CD4-positive, alpha-beta memory T cell (primary cell): ENCODE measurements at places on chromosomes 5 and 9.

DNA sequence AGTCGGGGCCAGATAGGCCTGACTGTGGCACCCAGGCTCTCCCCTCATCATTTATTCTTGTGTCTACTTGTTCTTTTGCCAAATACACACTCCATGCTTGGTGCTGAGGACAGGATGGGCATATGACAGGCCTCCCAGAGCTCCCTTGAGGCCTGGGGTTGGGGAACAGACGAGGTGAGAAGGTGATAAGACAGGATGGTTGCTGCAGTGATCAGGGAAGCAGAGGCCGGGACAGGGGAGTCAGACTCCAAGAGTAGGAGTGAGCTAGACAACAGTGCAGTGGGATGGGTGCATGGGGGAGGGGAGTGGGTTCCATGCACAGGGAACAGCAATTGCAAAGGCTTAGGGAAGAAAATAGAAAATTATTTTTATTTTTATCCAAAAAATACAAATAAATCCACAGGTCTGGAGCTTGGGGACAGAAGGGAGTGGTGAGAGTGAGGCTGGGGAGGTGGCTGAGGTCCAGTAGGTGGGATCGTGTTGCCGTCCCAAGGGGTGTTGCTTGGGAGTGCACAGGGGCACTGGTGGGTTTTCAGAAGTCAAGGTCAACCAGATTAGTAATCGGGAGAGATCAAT lies 3.4 kb upstream of the AMBP start:
- no peak for DNase-seq

GRCh38 chr5:118529361-118530144 lies 458.8 kb downstream of the DTWD2 start:
- no peak for DNase-seq

DNA sequence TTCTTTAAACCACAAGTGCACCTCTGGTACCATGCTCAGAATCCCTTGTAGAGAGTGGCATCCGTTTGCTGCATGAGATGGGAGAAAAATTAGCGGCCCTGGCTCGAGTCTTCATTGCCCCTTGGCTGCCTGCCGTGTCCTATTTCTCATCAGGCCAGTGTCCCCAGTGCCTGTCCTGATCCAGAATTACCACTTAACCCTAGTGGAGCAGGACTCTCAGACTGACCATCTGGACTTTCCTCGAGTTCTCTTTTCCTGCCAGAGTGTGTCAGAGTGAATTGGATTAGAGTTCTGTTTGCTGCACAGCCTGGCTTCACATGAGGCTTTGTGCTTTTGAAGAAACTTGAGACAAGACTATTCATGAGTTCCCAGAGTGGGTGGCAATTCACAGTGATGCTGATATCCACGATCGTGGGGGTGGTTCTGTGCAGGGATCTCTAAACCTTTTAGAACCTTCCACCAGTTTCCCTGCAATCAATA lies 92.6 kb downstream of the C9orf152 start:
- DNase-seq: no peak

- DNase-seq: no peak
Observed at GRCh38 chr9:134328341-134328840, 2.1 kb downstream of the RXRA start.

DNA sequence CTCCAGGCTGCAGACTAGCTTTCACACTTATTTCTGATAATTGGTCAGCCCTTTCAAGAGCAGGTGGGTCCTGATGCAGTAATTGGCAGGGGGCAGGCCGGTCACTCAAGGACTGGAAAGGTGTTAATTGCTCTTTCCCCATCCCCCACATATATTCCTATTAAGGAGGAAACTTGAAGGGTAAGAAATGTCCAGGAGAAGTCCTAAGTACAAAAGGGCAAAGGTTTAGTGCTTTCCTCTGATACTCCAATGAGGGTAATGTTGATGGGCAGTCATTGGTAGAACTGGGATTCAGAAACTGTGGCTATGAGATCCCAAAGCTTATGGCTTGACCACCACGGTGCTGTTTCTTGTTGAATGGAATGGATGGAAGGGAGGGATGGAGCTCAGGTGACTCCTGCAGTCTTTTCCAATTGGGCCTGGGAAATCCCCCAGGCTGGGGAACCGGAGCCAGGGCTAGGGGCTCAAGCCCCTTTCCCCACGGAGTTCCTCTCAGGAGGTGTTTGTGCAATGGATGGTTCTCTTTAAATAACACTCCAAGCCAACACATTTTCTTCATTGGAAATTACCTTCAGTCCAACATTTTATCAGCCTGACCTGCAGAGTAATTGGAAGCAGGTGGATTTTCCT lies 103.2 kb upstream of the ALDH1B1 start:
- no peak for DNase-seq

- no peak for DNase-seq
Observed at GRCh38 chr9:89879701-89880100, 274.9 kb downstream of the GADD45G start.

- DNase-seq: no peak
Observed at GRCh38 chr5:135348918-135349317, 50.1 kb downstream of the MACROH2A1 start.

DNA sequence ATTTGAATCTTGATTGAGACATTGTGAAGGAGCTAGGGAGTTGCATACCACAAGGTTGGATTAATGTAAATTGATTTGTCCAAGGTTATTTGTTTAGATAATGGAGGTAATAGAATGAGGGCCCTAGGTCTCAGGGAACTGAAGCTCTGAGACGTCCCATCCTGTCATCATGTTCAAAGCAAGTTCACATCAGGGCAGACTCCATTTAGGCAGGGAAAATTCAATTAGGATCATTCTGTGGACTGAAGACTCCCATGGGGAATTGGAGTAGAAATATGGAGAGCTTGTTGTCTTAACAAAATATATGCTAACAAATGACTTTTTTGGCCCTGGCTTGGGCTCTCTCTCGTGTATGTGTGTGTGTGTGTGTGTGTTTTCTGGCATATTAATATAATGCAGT lies 722.0 kb upstream of the ADAMTS16 start:
- no peak for DNase-seq

- no peak for DNase-seq
Observed at GRCh38 chr9:121741228-121741918, 89.9 kb downstream of the DAB2IP start.

GRCh38 chr5:154002093-154002492 lies 36.6 kb downstream of the FAM114A2 start:
- DNase-seq: no peak
